ENCODE measurements at places on chromosomes 6 and 20. TPM values are rescaled to one million over a fixed set of nuclear protein-coding genes. Genes with fewer than 3 reads are reported as not detected.
A peak's percentile ranks its signal among the peaks of the same experiment; 100 is the strongest.

- peak; percentile 65 for DNase-seq
Measured at GRCh38 chr6:41894366-41895299, 542 bp downstream of the USP49 start.

DNA sequence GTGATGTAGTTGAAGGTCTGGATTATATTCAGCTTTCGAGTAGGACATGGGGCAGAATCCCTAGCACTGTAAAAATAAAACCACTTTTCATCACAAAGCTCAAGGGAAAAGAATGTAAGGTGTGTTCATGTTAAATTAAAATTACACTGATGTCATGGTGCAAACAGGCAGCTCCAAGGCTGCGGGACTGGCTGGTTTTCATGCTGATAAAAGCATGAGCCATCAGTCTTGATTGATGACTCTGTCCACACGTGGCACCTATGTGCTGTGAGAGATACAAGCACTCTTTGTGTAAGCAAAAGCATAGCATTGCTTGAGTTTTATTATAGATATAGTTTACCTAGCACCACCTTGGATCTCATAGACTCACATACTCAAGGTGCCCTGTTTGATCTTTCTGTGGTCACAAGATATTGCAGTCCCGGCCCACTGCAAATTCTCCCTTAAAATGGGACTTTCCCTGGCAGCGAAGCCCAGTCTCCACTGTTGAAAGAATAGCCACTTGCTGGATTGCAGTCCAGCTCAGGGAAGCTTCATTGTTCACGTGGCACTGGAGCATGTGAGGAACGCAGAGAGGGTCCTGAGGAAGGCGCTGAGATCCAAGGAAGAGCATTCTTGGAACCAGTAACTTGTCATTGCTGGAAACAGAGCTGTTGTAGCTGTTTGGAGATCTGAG is 90.6 kb downstream of the TIAM2 start:
- no peak for DNase-seq

DNA sequence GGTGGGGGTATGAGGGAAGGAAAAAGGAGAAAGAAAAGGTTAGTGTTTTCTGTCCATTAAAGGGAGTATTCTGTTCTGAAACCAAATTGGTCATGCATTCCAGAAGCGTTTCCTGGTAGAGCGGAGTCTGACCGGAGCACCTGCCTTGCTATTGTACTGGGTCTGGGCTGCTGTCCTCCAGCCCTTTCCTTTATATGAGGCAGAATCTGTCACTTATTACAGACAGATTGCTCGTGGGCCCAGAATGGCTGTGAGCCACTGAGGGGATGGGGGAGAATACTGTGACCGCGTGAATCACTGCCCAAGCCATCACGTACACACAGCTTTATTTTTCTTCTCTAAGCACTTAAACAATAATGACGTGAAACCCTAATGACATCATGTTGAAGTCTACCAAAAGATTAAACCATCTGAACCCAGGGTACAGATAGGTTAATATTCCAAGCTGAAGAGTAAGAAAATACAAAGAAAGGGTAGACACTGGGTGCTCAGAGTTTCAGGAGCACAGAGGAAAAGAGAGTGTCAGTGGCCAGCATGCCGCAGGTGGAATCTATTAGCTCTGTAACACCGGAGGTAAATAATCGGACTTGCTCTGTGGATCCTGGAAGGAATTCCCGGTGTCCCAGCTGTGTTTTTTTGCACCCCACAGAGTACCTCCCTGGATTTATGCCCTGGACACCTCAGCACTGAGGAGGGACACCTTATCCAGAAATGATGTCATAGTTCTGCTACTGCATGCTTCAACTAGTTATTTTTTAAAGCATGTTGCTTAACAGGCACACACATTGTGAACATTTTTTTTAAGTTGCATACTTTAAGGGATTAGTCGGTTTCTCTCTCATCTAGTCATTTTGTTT is 573.3 kb downstream of the PKHD1 start:
- DNase-seq, result no peak

DNA sequence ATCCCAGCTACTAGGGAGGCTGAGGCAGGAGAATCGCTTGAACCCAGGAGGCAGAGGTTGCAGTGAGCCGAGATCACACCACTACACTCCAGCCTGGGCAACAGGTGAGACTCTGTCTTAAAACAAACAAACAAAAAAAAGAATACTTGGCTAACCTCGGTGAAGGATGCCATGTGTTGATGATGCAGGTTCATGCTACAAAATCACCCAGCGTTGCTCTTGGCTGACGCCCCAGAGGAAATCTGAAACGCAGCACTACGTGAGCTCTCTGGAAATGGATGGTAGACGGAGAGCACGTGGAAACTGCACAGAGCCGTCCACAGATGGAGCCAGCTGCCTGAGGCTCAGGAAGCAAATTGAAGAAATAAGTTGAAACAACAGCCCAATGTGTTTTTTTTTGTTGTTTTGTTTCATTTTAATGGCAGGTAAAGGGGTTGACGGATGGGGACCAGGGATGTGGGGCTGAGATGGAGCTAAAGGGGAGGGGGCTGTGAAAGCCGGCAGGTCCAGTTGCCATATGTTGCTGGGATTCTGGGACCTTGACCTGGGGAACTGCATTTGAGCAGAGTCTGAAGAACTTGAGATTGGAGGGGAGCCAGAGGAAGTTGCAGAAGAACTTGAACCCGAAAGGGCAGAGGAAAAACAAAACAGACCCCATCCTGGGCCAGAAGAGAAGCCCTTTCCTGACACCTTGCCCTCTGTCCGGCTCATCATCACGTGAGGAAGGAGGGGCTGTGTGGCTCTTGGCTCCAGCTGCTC is 12.8 kb upstream of the MANBAL start:
- no peak for DNase-seq

- DNase-seq, result no peak
Measured at GRCh38 chr6:17719323-17720041, 12.8 kb upstream of the NUP153 start.

The LGSN gene
- 0.32 TPM for total RNA-seq

The NCOA7 gene
- 59.6 TPM for total RNA-seq

- DNase-seq, result no peak
Measured at GRCh38 chr6:35034411-35035191, 106.5 kb downstream of the TCP11 start.

DNA sequence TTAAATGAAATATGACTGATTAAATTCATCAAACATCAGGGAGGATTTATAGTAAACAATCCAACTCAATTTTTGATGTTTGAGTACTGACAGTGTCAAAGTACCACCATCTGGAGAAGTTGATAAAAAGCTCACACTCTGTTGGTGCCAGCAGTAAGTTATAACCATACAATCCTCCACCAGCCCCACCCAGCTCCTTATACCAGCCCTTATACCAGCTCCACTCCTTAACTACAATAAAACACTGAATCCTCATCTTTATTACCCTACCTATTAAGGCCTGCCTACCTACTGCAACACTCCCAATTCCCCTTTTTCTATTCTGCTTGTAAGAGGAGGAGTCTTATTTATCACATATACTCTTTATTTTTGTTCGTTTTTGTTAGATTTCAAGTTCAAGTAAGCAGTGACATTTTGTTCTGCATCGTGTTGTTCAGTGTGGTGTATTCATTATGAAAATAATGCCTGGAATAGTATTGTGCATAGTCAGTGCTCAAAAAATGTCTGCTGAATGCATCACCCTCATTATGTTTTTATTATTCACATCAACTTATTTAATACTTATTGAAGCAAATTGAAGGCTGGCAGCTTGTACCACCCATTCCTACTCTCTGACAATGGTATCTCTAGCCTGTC is 954.7 kb upstream of the ADGRB3 start:
- DNase-seq, result no peak

DNA sequence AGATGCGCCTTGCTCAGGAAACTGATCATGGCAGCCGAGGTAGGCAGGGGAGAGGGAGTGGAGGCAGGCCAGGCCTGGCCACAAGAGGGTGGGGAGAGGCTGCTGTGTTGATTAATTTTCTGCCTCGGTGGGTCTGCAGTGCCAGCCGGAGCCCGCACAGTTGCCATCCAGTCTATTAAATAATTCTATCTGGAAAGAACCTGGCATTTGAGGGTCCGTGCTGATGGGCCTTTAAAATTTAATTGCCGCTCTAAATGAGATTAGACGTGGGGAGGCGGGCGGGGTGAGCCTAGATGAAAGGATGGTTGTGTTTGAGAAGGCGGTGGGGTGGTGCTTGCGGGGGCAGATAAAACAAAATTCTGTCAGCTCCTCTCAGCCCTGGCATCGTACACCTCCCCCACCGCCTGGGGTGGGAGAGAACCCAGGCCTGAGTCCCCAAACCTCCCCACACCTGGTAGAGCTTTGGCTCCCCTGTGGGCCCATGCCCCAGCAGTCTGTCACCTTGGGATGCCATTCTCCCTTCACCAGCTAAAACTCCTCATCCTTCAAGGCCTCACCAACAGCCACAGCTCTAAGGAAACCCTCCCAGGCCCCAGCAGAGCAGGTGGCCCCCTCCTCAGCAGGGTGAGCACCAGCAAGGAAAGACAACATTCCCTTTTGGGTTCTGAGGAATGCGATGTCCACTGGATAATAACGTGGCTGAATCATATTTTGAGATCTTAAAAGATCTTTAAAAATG is 167.3 kb downstream of the GRM4 start:
- no peak for DNase-seq

DNA sequence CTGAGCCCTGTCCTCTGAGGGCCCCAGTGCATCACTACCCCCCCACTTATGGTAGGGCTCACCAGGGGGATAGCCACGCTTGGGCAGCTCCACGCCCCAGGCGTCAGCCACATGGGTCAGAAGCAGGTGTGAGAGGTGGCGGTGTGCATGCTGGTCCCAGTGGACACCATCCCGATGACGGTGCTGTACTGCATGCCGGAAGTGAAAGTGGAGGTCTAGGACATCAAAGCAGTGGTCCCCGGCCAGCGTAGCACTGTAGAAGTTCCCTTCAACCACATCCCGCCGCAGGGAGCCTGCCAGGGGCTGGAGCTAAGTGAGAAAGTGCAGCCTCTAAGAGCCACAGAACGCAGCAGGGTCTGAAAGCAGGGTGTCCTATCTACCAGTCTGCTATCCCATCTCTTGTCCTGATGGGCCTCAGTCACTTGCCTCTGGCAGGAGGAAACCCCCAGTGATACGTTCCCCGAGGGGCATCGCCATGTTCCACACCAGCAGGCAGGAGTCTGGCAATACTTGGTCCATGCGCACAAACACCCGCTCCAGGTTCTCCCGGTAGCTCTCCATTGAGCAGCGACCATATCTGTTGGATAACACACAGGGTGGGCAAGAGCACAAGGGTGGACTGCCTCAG is 2.2 kb downstream of the PCED1A start:
- DNase-seq, result no peak

DNA sequence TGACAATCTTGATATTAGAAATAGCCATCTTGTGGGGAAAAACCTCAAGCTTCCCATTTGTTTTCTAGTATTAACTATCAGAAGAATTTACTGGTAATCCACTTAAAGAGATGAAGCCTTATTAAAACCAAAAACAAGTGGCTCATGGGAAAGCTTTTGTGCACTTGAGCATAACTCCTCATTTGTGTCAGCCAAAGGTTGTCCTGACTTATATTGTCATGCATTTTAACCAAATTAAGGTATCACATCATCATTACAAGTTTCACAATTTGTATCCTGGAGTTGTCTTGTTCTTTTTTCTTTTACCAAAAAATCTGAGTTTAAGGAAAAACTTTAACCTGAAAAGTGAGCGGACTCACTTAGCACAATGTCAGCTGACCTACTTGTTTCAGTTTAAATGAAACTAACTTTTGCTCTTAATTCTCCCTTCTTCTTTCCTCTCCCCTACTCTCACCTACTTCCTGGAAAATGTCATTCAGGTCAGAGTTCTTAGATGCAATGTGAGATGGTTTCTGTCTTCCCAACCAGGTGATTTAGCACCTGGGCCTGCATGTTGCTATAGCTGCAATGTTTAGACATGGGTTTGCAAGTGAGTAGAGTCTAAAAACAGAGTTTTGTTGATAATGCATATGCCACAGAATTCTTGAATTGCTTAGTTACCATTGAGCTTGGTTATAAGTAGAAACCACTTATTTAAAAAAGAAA is 82.8 kb downstream of the TNFAIP3 start:
- DNase-seq, result no peak

DNA sequence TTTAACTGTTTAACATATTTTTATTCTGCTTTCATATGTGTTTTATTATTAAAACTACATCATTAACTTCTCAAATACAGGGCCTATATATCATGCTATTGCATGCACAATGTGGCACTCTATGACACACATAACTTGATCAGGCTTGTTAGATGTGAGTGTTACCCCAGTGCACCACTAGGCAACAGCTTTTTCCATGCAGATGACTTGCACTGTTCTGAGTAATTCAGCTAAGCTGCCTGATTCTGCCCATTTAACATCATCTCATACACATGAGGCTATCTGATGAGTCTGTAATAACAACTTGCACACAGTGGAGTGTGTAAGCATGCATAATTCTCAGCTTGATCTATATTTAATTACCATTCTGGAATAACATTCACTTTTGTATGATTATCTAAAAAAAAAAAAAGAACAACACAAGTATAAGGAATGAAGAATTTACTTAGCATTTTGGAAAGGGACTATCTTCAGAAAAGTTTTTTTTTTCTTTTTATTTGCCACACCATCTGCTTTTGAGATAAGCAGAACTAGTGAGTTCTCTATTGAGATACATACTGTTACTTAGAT is 83.1 kb downstream of the GRM1 start:
- DNase-seq, result no peak

GRCh38 chr6:110319843-110320242 is 38.3 kb downstream of the METTL24 start:
- no peak for DNase-seq

The EIF2S2 gene
- 165 TPM for total RNA-seq

GRCh38 chr6:105594821-105595220 is 191.9 kb upstream of the PREP start:
- no peak for DNase-seq

GRCh38 chr6:81844686-81845085 is 92.2 kb upstream of the TENT5A start:
- no peak for DNase-seq

DNA sequence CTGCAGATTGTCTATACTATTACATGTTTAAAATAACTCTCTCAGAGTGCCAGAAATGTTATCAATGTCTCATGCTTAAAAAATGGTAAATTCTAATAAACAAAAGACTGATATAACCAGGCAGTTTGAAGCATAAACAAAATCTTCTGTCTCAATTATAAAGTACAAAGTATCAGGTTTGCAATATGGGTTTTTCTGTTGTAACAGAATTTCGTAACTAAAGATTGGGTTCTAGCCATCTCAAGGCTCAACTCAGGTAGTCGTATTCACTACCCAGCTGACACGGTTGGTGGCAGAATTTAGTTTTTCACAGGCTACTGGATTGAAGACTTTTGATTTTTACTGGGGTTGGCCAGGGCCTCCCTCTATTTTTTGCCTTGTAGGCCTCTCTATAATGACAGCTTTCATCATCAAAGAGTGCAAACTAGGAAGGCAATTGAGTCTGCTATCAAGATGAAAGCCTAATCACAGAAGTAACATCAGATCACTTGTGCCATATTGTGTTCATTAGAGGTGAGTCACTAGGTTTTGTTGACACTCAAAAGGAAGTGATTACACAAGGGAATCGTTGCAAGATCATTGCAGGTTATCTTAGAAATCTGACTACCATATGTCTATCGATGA is 3.6 kb downstream of the CYP39A1 start:
- no peak for DNase-seq

- DNase-seq, result no peak
Measured at GRCh38 chr6:42226645-42227143, 9.0 kb upstream of the MRPS10 start.
